Epithelial cell of proximal tubule (primary cell): ENCODE measurements at places on chromosomes 1 and 21.

DNA sequence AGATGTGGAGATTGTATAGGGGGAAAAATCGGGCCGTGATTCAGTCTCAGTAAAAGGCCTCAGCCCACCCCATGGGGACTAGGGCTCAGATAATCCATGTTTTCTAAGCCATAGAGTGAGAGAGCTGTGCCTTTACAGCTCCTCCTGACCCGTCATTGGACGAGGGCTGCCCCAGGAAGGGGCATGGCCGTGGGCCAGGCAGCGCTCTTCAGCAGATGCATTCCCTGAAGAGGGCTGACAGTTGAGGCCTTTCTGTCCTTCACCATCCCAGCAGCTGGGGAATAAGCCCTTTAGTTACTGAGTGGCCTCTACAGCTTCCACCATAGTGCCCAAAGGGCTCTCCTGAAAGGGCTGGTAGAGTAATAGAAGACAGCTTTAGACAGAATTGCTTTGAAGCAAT is 57.2 kb downstream of the ST3GAL3 start:
- no peak for DNase-seq

GRCh38 chr21:41754479-41754891 is 12.4 kb downstream of the RIPK4 start:
- DNase-seq: no peak

DNA sequence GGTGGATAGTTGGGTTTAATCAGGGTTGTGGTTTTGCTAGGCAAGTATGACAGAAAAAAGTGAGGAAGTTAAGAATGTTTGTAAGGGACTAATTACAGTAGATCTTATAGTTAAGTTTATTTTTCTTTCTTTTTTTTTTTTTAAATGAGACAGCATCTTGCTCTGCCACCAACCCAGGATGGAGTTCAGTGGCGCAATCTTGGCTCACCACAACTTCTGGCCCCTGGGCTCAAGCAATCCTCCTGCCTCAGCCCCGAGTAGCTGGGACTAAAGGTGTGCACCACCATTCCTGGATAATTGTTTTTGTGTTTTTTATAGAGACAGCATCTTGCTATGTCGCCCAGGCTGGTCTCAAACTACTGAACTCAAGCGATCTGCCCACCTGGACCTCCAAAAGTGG is 41.7 kb downstream of the EYA3 start:
- no peak for DNase-seq

DNA sequence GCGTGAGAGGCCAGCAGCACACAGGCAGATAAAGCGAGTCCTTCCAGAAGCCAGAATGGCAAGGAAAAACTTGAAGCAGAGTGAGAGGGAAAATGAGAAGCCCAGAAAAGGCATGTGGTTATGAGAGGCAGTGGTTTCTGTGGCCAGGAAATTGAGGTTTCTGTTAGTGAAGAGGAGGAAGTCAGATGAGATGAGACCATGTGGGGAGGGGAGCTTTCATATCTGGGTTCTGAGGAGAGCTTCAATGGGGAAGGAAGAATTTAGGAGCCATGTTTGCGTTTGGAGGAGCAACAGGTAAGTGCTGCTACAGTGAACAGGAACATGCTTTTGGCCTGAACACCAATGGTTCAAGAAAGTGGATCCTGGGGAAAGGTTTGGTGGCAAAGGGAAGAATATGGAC is 6.1 kb upstream of the CD1A start:
- no peak for DNase-seq

DNA sequence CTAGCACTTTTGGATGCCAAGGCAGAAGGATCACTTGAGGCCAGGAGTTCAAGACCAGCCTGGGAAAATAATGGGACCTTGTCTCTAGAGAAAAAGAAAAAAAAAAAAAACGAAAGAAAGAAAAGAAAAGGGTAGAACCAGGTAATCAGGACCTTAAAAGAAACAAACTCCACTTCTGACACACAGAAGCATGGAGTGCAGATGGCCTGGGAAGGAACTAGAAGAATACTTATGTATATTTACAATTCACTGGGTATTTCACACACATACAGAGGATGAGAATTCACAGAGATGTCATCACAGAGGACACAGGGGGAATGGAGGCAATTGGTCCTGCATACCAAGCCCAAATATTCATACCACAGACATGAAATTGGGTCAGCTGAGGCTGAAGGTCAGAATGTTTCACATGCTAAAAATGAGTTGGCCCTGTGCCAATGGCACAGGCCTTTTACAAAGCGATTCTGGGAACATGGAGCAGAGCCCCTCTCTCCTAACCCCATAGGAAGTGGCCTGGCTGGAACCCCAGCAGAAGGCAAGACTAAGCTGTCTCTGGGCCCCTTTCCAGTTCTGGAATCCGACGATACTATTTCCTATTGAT is 4.4 kb downstream of the B4GALT3 start:
- no peak for DNase-seq

DNA sequence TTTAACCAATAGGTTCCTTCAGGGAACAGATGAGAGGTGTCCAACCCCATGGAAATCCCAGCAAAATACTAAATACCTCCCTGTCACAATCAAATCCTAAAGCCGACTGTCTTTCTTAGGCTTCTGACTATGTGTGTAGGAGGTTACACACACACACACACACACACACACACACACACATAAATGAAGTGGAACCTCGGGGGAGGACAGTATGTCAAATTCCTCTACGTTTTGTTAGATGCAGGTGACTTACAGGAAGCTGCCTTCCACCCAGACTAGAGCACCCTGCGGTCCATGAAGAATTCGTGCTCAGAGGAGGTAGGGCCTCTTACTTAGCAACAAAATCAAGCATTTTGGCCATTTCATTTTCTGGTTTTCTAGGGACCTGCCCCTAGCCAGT is 16.4 kb downstream of the RSPH1 start:
- no peak for DNase-seq

- DNase-seq: no peak
Observed at GRCh38 chr1:2468540-2468939, 7.5 kb upstream of the PLCH2 start.

DNA sequence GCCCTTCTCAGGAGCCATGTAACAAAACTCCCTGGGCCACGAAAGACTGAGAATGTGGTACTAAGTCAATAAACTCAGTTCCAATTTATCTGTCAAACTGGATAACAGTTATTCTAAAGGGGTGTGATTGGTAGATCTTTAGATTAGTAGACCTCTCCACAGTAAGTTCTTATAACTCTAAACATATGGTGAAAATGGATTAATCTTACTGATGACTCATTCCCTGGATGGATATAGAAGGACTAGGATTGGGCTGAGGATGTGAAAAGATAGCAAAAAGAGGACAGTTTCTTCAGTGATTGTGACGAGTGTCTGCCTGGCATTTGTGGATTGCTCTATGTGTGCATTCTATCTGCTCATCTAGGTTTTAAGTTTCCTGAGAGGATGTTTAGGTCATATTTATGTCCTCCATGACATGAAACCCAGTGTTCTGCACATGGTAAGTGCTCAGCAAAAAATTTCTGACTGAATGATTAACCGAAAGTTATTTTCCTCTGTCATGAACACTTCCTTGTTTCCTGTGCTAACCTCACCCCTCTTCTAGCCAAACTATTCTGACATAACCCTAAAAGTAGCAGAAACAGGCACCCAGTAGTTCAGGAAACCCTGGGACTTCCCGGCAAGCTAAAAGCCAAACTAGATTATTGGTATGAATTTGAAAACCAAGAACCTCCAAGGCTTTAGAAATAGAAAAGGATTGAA is 397.5 kb upstream of the PLXNA2 start:
- no peak for DNase-seq

DNA sequence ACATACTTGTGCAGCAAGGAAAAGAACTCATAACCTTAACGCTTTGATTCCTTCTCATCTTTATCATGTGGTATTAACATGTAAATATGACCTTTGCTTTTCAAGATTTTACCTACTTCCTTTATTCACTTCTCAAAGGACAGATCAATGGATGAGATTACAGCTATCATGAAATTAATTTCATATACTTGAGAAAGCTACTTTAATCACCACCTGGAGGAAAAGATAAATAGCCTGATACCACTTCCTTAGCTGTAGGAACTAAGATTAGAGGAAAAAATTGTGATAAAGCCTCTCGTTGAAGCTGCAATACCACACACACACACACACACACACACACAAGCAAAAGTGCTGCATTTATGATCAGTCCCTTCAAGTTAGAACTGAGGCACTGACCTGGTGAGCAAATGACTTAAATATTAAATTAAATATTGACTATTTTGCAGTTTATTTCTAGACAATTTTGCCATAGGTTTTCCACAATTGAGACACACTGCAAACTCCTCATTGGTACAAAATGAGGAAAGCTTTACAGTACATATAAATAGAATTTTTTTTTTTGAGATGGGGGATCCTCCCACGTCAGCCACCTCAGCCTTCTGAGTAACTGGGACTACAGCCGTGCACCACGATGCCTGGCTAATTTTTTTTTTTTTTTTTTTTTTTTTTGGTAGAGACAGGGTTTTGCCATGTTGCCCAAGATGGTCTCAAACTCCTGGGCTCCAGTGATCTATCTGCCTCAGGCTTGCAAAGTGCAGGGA is 27.2 kb upstream of the DMRTB1 start:
- DNase-seq: no peak
